ENCODE measurements at places on chromosomes 7 and 10.

GRCh38 chr7:90777465-90777864 is 181.3 kb downstream of the CDK14 start:
- no peak for DNase-seq

DNA sequence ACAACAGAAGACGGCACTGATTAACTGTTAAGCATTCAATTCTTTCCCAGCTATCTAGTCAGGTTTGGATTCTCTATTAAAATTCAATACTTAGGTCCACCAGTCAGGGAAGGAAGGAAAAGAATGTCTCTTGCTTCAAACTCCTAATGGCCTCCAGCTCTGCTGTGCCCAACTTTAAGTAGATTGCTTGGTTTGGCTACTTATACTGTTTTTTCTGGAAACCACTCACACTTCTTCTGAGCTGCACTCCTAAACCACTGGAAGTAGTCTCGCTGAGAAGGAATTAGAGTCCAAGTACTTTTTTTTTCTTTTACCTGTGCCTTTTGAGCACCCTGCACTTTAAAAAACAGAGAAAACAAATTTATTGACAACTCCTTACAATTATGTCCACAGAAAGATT is 26.7 kb upstream of the COL1A2 start:
- DNase-seq = no peak

DNA sequence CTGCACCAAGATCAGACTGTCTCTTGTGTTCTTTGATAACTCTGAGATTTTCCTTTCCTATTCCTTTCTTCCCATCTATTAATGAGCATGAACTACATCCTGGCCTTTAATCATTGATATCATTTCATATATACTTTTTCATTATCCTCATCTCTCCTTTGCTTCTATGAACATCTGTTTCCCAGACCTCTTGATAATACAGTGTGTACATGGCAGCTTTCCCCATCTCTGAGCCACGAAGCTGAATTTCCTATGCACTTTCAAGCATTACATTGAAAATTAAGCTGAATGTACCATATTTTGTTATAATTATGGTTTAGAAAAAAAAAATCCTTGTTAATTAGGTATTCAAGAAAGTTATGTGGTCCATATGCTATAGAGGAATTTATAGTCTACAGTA is 60.9 kb upstream of the CREB5 start:
- DNase-seq = no peak

DNA sequence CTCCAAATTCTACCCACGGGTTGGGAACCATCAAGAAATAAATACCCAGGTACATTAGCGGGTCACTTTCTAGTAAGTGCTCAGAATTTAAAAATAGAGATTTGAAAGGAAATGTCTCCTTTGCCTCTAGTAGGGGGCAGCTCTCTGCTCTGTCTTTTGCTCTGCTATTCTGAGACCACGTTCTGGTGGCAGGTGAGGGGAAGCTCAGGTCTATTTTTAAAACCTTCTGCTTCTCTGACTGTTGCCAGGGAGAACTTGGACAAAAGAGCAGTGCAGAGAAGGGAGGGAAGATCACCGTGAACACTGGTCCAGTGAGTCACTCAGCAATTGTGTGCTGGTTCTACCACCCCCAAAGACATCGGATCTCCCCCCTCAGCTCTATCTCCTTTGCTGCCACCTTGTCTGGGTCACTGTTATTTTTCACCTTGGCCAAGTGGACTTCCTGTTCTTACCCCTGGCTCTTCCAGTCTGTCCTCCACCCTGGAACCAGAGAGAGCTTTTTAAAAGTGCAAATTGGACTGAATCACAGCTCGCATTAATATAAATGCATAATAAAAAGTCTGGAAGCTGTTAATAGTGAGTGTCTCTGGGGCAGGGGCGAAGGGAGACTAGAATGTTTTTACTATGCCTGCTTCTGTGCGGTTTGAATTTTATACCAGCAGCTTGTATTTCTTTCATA is 72.4 kb upstream of the LOXL4 start:
- no peak for DNase-seq

- no peak for DNase-seq
Observed at GRCh38 chr10:122861711-122862161, 16.1 kb upstream of the CUZD1 start.

DNA sequence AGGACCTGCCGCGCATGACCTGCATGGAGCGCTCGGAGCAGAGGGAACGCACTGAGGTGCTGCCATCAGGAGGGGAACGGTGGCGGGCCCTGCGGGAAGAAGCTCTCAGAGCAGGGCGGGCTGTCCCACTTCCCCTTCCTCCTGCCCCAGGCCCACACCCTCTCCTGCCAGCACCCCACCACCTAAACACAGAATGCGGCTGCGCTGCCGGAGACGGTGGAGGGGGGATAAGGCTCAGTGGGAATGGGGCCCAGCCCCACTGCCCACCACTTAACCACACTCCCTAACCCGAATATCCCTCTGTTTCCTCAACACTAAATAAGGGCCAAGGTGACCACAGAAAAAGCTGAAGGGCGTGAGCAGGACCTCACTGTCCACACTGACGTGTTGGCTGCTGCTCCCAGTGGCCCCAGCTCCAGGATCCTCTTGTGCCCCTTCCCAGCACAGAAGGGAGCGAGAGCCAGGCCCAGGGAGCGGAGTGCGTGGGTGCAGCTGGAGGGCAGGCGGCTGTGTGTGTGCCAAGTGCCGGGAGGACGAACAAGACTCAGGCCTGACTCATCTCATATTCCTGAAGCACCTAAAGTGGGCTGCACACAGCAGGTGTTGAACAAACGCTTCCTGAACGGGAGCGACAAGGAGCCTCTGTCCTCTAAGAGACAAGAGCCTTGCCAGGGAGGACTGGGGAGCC is 116.8 kb downstream of the MAD1L1 start:
- DNase-seq = no peak

GRCh38 chr10:6095810-6096570 is 7.2 kb downstream of the RBM17 start:
- DNase-seq = no peak

GRCh38 chr7:101586906-101587677 is 42.0 kb downstream of the MYL10 start:
- DNase-seq = no peak

DNA sequence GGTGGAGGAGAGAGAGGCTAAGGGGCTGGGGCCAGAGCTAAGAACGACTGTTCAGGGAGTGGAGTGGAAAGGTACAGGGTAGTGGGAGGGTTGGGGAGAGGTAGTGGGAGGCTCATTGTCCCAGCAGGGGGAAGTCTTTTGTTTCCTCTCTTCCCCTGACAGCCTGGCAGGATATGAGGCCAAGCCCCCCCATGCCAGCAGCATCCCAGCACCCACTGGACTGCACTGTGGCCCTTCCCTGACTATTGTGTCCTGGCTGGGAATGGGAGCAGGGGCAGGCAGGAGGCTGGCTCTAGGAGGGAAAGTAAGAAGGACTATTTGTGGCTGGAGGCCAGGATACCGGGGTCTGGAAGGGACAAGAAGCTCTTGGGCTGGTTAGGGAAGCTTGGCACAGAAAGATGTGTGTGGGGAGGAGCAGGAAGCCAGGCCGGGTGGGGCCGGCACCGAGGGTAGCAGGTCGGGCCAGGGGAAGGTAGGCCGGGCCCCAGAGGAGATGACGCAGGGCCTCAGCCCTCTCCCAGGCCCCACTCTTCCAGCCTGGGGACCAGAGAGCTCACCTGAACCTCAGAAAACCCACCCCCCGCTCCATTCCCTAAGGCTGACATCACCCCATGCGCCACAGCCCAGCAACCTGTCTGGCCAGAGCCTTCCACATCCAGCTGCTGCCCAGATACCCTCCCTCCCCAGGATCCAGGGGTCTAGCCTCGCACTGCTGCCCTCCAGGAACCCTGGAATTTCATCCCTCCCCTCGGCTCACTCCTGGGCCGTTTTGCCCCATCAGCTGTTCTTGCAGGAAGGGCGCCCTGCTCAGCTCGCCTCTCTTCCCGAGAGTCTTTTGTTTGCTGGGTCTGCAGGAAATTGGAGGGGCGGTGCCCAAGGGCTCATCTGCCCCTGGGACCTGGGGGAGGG is 8.8 kb upstream of the EPHB4 start:
- DNase-seq = no peak

- DNase-seq = no peak
Observed at GRCh38 chr10:76721891-76722505, 915.6 kb downstream of the KCNMA1 start.

GRCh38 chr7:148754912-148755311 is 56.2 kb downstream of the CUL1 start:
- no peak for DNase-seq

- no peak for DNase-seq
Observed at GRCh38 chr10:22159979-22160378, 57.8 kb downstream of the EBLN1 start.

GRCh38 chr10:5723692-5724091 is 39.1 kb downstream of the TASOR2 start:
- no peak for DNase-seq

DNA sequence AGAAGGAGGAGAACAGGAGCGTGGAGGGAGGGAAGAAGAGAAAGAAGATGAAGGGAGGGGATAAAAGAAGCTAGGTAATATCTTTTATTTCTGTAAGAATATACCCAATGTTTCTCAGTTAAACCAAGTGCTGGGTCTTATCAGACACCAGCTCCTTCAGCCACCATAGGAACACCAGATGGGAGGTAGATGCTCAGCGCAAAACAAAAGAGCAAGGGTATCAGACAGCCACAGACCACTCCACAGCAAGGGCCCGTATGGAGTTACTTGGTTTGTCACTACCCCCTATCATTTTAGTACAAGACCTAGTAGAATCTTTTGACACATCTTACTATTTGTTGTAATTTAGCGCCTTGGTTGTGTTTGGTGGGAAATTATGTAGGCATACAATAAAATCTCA is 65.9 kb upstream of the FAM133B start:
- no peak for DNase-seq

DNA sequence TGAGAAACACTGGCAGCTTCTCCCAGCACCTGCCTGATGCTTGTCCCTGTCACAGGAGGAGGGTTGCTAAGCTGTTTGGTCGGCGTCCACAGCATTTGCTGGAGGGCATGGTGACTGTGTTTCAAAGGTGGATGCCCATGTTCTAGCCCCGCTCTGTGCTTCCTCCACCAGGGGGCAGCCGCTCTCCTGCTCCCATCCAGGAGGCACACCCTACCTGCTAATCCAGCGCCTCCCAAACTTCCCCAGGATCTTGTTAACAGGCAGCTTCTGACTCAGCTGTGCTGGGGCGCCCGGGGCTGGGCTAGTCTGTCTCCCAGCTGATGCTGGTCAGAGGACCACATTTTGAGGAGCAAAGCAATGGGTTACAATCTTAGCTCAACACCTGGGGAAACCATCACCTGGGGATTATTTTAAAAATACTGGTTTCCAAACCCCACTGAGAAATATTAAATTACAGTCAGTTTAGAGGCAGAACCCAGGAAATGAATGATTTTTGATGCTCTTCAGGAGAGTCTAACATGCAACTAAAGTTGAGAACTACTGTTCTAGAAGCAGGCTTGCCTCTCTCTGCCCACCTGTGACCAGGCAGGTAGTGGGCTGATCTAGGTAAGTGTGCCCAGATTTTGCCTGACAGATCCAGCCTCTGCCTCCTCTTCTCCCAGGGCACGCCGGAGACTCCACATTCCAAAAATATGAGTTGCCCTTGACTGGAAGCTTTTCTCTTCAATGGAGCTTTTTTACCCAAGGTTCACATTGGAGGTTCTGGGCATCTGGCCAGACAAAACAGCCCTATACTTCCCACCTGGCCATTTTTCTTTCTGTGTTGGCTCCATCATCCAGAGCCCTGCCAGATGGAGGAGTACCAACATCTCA is 92.7 kb upstream of the GPR26 start:
- DNase-seq = no peak

- no peak for DNase-seq
Observed at GRCh38 chr7:47266131-47266706, 315.7 kb downstream of the TNS3 start.

- no peak for DNase-seq
Observed at GRCh38 chr10:53664282-53665019, 891.9 kb upstream of the MBL2 start.

GRCh38 chr7:157027568-157028198 is 17.2 kb upstream of the MNX1 start:
- no peak for DNase-seq

GRCh38 chr7:24477398-24478136 is 95.7 kb upstream of the PALS2 start:
- DNase-seq = peak; percentile 55

DNA sequence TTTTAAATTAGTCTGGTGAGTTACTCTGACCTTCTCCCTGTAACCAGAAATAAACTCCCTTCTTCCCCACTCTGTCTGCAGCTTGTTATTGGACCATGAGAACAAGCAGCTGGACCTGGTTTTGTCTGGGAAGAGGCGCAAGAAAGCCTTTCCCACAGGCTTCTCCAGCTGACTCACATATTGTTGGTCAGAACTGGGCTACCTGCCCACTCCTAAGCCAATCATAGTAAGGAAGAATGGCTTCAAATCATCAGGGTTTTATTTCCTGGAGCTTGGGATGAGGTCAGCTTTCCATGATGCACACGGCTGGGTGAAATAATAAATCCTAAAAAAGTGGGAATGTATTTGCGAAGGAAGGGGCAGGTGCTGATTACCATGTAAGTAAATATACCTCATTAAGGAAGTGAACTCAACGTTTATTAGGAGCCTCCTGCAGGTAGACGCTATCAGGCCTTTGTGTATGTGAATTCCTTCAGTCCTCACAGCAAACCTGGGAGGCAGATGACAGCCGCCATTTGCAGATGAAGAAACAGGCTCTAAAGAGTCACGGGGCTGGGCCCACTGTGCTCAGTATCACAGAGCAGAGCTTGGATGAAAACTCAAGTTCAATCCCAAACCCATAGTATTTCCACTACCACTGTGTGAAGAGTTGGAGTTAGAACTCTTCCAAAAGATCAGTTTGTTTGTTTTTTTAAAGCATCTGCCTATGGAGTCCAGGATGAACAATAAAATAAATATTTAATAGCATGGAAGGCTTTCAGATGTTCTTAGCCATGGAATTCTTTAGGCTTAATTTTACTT is 32.8 kb downstream of the IL15RA start:
- DNase-seq = peak; percentile 100

DNA sequence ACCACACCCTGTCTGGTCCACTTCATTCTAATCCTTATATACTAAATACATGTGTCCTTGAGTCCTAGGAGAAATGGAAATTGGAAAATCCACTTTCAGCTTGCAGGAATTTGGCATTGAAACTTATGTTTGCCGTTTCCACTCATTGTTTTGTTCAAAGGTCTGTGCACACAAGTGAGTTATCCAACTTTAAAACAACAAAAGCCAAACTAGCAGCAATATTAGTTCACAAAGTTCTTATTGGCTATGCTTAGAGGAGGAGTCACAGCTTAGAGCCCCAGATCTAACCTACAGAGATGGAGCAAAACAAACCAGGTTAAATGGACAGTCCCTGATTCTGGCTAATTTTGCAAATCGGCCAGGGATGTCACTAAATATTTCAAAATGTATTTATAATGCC is 44.6 kb upstream of the AFAP1L2 start:
- DNase-seq = no peak

DNA sequence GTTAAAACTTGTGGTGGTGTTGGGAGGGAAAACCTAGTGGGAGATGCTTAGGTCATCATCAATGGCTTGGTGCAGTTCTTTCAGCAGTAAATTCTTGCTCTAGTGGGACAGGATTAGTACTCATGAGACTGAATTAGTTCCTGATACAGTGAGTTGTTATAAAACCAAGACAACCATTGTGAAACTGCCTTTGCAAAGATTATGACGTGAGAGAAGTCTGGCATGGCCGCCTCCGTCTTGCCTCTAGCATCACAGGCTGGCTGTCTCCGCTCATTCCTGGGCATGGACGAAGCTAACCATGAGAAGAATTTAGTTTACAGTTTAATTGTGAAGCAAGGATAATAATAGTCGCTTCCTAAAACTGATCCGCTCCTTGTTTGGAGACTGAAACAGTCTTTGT is 186.4 kb downstream of the KIF20B start:
- DNase-seq = no peak

GRCh38 chr7:44849259-44849884 is 1.5 kb upstream of the H2AZ2 start:
- DNase-seq = no peak
